ENCODE measurements at places on chromosomes 7 and 10.

DNA sequence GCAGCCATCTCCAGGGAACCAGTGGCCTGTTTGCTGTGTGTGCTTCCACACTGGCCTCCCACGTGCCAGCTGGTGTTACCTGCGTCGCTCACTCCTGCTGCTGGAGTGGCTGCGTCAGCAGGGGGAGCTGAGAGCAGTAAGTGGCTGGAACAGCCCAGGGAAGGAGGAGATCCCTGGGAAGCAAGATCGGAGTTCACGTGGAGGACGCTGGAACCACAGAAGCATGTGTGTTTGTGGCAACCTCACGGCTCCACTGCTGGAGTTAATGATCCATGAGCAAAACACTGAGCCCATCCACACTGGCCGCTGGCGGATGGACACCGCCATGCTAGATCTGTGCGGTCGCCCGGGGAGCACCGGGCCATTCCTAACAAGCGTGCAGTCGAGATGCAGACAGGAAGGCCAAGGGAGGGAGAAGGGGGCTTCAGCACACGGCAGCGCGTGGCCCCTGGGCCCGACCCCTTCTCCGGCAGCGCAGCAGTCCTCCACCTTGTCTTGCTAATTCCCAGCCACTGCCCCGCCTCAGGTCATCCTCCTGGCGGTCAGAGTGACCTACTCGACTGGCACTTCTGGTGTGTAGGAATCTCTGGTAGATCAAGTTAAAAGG lies 68.5 kb upstream of the EEPD1 start:
- no peak for DNase-seq

DNA sequence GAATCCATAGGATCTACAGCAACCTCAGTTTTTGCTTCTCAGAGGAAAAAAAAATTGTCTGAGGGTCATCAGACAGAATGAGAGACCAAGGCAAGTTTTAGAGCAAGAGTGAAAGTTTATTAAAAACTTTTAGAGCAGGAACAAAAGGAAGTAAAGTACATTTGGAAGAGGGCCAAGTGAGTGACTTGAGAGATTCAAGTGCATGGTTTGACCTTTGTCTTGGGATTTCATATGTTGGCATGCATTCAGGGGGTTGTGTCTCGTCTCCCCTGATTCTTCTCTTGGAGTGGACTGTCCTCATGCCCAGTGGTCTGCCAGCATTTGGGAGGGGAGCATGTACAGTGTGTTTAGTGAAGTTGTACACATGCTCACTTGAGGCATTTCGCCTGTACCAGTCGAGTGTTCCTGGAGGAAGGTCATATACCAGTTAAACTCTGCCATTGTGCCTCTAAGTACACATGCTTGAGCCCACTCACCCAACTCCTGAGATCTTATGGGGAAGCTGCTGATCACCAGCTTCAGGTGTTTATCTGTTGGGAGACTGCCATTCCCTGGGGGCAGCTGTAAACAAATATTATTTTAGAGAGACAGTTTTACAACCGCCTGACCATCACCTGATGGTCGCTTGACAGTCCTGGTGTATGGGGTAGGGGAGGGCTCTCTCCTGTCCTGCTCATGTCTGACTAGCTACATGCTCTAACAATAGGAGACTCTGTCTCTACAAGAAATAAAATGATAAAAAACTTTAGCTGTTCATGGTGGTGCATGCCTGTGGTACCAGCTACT lies 109.4 kb downstream of the EEPD1 start:
- DNase-seq = no peak

GRCh38 chr7:29809533-29810155 lies 3.3 kb downstream of the WIPF3 start:
- no peak for DNase-seq

- DNase-seq = no peak
These were observed 2.9 kb downstream of the BHLHA15 start for GRCh38 chr7:98213888-98214810.

DNA sequence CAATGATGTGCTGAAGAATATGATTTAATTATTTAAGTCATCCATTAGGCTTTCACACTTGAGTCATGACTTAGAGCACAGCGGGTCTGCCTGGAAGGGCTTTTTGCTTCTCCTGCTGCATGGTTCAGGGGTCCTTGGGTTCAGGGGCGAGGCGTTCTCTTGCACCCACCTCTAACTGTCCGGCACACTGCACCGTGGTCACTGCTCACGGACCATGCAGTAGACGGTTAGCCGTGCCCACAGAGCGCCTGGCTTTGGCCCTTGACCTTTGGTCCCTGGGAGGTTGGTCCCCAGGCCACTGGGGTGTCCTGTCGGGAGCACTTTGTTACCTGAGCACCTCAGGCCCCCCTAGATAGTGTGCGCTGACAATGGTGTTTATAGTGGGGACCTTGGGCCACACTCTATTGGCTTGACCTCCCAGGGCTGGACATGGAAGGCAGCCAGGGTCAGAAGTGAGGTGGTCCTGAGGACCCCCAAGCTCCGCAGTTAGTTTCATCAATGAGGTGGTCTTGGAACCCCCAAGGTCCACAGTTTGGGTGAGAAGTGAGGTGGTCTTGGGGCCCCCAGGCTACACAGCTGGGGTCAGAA lies 110.6 kb downstream of the ACTR3B start:
- no peak for DNase-seq

- no peak for DNase-seq
These were observed 33.2 kb downstream of the LAMB4 start for GRCh38 chr7:108096996-108097395.

DNA sequence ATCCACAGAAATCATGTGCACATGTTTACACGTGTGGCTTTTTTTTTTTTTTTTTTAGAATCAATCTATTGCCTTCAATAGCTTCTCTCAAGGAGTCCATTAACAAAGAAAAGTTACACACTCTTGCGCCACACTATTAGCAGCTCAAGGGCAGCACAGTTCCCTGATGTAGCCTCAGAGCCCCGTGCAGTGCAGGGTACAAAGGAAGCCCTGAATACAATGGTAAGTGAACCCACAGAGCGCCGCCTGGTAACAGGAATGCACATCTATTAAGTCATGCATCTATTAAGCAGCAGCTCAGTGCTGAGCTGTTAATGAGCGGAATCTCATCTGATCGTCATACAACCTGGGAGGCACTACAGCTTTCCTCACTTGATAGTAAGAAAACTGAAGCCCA lies 113.7 kb upstream of the PDLIM1 start:
- no peak for DNase-seq

GRCh38 chr7:75961218-75961617 lies 33.2 kb downstream of the TMEM120A start:
- DNase-seq = no peak

DNA sequence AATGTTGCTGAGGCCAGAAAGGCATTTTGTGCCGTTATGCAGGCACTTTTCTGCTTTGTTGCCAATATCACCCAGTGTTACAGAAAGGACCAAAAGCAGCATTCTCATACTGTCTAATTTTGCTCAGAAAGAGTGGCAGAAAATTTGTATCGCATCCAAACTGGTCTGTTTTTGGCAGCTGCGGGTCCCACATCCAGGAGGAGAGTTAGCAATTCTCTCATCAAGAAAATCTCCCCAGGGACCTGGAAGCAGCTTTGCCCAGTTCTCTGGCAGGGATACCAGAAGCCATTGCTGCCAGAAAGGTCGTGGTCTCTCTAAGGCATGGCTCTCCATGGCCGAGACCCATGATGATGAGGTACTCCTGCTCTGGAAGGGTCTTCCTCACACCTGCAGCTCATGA lies 489.2 kb upstream of the ZMIZ1 start:
- no peak for DNase-seq
